ENCODE measurements at places on chromosomes 5 and 9.
A peak's percentile ranks its signal among the peaks of the same experiment; 100 is the strongest.

DNA sequence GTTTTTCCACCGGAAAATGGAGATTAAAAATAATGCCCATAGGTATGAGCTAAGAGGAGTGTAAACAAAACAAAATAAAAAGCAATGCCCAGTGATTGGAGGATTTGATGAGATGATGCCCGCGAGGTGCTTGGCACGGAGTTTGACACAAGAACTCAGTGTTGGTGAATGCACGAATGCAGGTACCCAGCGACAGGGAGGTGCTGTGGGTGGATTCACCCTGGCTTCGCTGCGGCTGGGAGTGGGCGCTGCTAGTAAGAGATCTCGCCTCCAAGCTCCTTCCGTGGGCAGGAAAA, 526 bp upstream of the STXBP1 start:
- peak; percentile 4 for DNase-seq

- no peak for DNase-seq
Measured at GRCh38 chr5:143790457-143791112, 21.4 kb upstream of the HMHB1 start.

DNA sequence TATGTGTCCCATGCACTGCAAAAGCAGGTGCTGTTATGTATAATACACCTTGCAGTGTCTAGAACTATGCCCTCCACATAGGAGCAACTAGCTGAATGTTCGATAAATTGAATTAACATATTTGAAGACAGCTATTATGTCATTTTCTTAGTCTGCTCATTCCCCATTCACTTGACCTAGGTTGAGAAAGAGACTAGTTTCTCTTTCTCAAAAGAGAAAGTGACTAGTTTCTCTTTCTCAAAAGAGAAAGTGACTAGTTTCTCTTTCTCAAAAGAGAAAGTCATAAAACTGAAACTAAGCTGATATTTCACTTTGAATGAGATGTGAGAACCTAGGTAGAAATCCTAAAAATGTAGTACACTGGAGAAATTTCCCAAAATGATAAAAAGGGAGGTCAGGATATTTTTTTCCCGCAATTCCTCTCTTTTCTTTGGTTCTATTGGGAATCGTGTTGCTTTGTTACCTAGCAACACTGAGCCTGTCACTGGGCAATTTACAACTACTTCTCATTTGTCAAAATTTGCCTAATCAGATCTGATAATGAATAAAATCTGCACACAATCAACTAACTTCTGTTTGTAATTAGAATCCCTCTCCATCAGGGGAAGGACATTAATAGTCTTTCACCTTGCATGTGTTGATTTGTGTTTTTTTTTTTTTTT, 132.0 kb upstream of the GRIA1 start:
- DNase-seq = peak; percentile 21

DNA sequence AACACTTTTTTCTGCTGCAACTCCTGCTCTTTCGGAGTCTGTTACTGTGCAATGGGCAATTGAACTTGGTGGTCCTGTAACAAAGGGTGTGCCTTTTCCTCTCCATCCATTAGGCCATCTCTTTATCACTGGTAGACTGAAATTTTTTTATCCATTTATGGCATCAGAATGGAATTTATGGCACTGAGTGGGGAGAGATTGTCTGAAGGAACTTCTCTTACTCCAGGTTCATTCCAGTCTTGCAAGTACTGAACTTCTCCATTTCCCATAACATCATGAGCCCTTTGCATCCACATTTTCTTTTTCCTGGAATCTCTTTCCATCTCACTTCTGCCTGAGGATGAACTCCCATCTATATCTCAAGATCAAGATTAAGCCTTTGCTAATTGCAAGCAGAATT, 10.0 kb downstream of the SLC46A2 start:
- no peak for DNase-seq

- no peak for DNase-seq
Measured at GRCh38 chr5:147369742-147370374, 135.0 kb downstream of the STK32A start.

Data from GM12865 (cell line).